Anterior cingulate cortex (tissue), 58 donors: ENCODE measurements at places on chromosomes 2 and 18.

DNA sequence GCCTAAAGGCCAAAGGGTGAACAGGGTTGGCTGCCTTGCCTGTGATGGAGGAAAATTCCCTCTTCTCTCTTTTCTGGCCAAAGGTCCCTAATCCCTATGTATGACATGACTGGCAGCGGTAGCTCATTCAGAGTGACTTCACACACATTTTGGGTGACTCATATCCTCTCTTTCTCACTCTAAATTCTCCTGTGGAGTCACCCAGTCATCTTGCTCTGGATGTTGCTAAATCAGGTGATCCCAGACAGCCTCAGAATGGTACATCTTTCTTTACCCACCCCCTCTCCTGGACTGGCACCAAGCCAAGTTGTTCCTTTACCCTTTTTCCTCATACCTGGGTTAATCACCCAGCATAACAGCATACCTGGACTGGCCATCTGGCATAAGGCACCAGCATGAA lies 77.2 kb downstream of the NEURL3 start:
- no peak for DNase-seq

GRCh38 chr2:32010670-32011484 lies at the start of gene MEMO1:
MEMO1 (minus strand) TSS chr2:32011008; CDS start chr2:32010247, 761 bp downstream.
- peak; percentile 93 for DNase-seq

- DNase-seq: no peak
Measured at GRCh38 chr2:53509831-53510388, 257.7 kb upstream of the CHAC2 start.

- DNase-seq: no peak
Measured at GRCh38 chr18:46374850-46375249, 270.7 kb downstream of the HAUS1 start.

- no peak for DNase-seq
Measured at GRCh38 chr18:50654658-50655550, 95.0 kb downstream of the MAPK4 start.

GRCh38 chr18:63098018-63098981 lies 221.3 kb downstream of the BCL2 start:
- no peak for DNase-seq

DNA sequence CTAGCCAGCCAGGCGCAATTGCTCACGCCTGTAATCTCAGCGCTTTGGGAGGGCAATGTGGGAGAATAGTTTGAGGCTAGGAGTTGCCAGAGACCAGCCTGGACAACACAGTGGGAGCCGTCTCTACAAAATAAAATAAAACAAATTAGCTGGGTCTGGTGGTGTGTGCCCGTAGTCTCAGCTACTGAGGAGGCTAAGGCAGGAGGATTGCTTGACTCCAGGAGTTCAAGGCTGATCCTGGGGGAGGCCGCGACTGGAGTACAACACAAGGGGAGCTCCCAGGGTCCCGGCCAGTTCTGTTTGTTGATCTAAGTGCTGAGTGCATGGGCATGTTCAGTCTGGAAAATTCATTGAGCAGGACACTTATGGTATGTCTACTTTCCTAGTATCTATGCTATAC lies 2.6 kb downstream of the ST3GAL5 start:
- DNase-seq: no peak

- peak; percentile 50 for DNase-seq
Measured at GRCh38 chr2:47230418-47230817, 75.3 kb upstream of the STPG4 start.

DNA sequence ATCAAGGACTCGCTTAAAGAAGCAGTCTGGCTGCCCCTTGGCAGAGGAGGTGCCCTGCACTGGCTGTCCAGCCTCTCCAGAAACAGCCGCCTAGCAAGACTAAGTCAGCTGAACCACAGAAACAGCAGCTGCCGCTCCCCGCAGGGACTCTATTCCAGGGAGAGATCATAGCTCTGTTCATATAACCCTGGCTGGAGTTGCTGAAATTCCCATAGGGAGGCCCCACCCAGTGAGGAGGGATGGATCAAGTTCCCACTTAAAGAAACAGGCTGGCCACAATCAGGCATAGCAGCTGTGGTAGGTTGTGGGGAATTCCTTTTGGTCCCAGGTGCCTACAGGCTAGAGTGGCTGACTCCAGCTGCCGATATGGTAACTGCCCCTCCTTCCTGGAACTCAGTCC lies 74.2 kb upstream of the MC4R start:
- no peak for DNase-seq

DNA sequence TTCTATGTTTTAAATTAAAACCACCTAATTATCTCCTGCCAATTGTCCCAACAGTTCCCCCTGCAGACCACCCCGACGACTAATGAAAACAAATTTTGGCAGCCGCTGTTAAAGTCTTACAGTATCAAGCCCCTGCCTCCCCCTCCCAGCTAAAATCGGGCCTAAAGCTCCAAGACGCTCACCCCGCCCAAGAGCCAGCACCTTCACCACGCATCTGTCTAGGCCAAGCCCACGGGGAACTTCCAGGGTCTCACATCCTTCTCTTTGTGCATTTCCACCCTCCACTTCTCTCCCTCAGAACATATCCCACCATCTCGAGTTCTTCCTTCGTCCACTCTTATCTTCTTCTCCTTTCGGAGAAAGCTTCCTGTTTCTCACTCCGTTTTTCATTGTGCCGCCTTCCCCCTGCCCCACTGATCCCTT lies 445 bp downstream of the PRPF40A start:
- DNase-seq: no peak
